ENCODE measurements at places on chromosomes 6 and 20.

GRCh38 chr20:40073535-40074111, 615.4 kb downstream of the MAFB start:
- DNase-seq: no peak

DNA sequence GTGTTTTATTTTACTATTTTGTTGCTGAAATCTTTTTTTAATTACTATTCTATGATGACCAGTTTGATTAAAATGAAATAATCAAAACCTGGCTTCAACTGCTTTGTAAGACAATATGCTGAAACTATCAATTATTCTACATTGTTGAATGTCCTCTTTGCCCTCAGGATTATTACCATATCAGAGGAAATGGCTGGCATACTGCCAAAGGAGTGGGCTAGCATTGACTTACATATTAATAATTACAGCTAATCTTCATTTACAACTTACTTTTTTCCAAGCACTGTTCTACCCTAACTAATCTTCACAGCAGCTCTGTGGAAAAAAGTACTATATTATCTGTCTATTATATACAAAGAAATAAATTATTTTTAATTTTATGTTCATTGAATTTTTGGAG, 560.5 kb downstream of the BCKDHB start:
- no peak for DNase-seq

- no peak for DNase-seq
These were observed 89.1 kb downstream of the AFG1L start for GRCh38 chr6:108383981-108384380.

DNA sequence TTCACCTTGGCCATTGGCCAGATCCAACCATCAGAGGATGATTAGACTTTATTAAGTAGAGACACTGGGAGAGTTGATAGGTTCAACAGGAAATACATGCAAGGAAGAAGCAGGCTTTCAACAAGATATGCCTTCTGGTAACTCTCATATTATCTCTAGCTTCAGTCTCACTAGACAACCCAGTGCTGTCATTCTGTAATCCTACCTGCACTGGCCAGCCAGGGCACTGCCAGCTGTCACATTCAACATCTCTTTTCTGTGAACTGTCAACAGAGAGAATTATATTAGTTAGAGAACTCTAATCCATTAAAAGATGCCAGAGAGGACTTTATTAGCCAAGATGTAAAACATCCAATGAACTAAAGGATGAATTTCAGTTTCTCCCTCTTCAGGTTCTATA, 337.9 kb upstream of the JAG1 start:
- no peak for DNase-seq

GRCh38 chr6:799769-800168, 106.8 kb upstream of the EXOC2 start:
- no peak for DNase-seq

DNA sequence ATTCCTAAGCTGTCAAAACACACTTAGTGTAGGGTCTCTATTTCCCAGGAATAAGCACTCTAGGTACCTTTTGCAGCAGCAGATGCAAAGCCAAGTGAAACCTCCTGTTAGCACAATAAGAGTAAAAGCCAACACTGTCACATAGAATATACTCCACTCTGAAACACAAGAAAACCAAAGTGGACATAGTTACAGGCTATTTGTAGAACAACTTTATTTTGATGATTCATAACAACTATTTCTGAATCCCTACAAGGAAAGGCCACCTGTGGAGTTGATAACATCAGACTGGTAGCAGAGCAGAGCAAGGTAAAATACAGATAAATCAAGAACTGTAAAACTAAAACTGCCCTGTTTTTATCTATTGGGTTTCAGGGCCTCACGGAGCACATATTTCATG, 59.7 kb downstream of the ALDH5A1 start:
- no peak for DNase-seq

DNA sequence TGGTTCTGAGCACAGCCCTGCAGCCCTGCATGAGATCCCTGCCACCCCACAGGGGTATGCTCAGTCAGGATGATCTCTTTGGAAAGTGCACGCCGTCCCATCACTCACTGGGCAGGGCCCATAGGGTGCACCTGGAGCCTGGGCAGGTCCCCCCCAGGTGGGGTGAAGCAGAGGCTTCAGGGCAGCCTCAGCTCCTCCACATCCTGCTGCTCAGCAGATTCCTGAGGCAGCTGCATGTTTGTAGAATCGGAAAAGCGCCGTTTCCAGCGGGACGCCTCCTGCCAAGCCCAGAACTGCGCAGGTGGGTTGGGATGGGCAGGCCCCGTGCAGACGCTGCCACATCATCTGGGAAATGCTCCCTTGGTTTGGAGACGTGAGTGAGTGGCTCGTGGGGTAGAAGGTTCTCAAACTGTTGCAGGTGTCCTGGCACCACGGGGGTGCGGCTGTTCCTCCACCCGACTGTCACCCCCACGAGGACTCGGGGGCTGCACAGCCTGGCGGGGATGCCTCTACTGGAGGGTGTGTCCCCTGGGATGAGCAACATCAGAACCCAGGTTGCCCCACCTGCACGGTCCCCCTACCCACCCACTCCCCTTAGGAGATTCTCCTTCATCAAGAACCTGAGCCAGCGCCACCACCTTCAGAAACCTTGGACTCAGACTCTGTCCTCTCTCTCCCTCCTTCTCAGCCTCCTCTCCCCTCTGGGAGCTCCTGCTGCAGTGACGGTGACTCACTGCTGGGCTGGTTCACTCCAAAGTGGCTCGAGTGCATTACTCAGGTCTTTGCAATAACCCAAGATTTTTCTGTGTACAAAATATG, 334.1 kb downstream of the TAF4 start:
- no peak for DNase-seq

DNA sequence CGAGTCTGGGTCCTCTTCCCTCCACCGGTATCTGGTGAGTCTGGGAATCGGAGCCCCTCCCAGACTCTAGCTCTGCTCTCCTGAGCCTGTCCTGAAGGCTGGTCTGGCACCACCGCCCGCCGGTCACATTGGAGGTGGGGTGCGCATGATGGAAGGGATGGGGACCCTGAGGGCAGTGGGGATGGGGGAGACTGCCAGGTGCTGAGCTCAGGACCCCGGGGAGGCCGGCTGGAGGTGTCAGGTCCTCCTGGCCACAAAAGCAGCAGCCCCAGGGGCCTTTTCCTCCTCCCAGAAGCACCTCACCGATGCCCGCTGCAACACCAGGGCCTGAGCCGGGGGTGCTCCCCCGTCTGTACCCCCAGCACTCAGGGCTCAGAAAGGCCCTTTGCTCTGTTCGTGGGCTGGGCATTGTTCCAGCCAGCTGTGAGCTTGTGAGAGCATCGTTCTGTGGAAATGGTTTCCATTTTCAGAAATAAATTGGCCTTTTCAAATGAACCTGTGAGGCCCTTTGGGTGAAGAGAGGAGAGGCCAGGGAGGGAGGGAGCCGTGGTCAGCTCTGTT, 2.5 kb upstream of the NPBWR2 start:
- DNase-seq: peak; percentile 28

- DNase-seq: peak; percentile 39
These were observed 19.7 kb downstream of the NPEPL1 start for GRCh38 chr20:58712151-58712791.

GRCh38 chr6:70424291-70424690, 11.0 kb downstream of the FAM135A start:
- no peak for DNase-seq

DNA sequence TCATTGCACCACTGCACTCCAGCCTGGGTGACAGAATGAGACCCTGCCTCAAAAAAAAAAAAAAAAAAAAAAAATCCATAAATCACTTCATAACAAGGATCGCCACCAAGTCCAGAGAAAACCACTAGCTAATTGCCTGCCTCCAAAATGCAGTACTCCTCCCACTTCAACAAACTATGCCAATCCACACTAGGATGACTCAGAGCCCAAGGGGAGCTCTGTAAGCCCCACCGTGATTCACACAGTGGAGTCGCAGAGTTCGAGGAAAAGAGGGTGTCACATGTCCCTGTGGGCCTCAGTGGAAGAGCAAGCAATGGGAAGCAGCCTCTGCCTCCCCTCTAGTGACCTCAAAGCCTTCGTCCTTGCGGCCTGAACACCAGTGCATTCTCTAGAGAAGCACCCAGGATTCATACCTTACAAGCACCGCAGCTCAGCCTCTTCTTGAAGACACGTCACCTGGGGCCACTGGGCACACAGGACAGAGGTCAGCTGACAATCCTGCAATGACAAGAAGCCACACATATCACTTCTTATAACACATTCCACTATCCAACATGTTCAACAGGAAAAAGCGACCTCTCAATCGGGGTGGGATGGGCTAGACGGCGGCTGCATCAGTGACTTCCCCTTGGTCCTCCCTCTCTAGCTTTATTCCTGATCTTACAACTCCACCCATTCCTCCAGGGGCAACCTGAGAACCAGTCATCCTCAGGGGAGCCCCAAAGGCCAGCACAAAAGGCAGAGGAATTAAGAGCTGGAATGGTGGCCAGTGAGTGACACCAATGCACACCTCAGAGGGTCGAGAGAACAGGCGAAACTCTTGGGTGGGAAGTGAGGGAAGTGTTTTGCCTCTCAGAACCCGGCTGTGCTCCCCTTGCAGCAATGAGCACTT, 8.9 kb downstream of the SNHG17 start:
- no peak for DNase-seq

DNA sequence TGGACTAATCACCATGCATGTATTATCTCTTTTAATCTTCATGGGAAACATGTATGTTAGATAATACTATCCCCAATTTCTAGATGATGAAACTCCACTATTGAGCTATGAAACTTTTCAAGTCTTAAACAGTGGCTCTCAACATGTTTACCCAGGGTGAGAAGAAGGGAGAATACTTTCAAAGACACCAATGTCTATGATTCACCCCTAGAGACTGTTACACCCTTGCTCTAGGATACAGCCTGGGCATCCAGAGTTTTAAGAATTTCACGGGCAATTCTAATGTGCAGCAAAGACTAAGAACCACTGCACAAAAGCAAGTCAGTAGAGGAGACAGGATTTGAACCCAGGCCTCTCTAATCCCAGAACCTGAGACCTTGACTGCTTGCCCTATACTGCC, 47.8 kb downstream of the GFOD1 start:
- DNase-seq: no peak

GRCh38 chr6:136873748-136874147, 48.4 kb upstream of the SLC35D3 start:
- DNase-seq: no peak

GRCh38 chr20:57223648-57224489, 42.6 kb downstream of the BMP7 start:
- no peak for DNase-seq

GRCh38 chr6:17102258-17102870, 514 bp downstream of the STMND1 start:
- no peak for DNase-seq

- DNase-seq: no peak
These were observed 7.8 kb downstream of the MDC1 start for GRCh38 chr6:30709101-30709868.
